NCI-H526 treated with DMSO at 0.1 percent for 48 hours (cell line): ENCODE measurements at places on chromosomes 1 and 21.
A peak's percentile ranks its signal among the peaks of the same experiment; 100 is the strongest.

DNA sequence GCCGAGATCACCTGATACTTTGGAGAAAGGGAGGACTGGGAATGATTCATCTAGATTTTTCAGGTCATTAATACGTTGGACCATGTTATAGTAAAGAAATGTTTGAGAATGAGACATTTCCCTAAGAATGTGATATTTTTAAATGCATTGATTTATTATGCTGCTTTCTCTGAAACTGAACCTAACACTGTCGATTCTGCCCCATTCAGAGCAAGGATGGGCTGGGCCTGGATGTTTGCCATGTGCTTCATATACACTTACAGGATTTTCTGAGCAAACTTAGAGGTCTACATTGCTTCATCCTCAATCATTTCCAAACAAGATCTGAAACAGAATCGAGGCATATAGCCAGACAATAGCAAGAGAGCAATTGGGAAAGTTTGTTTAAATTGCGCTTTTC lies 183.3 kb downstream of the CRB1 start:
- no peak for DNase-seq

DNA sequence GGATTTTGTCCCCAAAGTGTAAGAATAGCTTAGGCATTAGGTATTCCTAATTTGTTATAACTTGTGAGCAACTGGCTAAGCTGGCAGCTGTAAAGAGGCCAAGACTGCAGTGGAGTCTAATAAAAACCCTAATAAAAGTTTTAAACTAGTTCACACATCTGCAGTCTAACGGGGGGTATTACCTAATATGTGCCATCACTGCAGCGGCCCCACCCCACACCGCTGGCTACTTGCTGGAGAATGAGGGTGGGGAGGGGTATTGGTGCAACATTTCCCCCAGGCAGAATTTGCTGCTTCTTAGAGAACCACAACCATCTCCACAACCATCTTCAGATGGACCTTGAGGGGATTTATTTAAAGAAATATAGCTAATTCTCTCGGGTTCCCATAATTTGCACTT lies 135.0 kb downstream of the ZC3H11B start:
- no peak for DNase-seq

DNA sequence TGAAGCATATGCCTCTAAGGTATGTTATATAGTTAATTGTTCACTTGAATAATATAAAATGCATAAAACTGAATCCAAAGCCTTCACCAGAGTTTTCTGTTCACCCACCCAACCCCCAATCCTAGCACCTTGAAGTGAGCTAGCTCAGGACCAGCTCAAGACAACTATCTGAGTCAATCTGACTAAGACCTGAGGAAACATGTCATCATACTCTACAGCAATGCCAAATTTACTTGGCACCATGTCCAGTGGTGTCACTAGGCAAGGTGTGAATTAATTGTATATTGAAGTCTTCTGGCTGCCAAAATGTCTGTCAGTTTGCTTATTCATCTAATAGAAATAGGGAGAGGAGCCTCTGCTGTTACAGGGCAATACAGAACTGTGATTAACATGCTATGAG lies 3.8 kb downstream of the DNASE2B start:
- no peak for DNase-seq

DNA sequence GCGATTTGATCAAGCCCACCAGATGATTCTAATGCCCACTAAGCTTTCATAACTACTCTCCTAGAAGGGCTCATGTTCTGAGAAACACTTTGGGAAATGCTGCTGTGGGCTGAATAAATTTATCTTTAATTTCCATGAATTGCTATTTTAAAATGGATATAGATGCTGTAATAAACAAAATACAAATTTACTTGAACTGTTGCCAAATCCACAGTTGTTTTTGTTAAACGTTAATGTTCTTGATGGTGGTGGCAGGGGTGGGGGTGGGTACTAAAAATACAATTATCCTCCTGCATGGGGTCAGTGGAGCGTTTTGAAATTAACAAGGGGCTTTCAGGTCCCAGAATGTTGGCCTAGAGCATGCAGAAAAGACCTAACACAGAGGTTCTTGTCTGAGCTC lies 244.7 kb upstream of the POU3F1 start:
- DNase-seq, result no peak

DNA sequence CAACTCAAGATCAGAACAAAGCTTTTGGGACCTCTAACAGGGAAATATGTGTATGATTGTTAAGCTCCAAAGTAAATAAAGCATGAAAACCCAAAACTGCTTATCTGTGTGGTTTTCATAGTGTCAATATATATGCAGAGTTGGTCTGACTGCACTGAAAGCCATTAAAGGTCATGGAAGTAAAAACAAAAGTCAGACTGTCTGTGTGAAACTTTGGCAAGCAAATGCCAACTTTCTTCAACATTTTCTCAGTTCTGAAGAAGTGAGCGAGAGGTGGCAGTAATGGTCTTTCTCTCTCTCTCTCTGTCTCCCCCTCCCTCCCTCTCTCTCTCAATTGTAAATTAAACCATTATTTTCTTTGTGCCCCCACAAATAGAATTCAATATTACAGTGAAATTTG lies 100.1 kb upstream of the S1PR1 start:
- DNase-seq, result no peak

- peak; percentile 45 for DNase-seq
These were observed 61.1 kb upstream of the SMYD2 start for GRCh38 chr1:214219902-214220301.

DNA sequence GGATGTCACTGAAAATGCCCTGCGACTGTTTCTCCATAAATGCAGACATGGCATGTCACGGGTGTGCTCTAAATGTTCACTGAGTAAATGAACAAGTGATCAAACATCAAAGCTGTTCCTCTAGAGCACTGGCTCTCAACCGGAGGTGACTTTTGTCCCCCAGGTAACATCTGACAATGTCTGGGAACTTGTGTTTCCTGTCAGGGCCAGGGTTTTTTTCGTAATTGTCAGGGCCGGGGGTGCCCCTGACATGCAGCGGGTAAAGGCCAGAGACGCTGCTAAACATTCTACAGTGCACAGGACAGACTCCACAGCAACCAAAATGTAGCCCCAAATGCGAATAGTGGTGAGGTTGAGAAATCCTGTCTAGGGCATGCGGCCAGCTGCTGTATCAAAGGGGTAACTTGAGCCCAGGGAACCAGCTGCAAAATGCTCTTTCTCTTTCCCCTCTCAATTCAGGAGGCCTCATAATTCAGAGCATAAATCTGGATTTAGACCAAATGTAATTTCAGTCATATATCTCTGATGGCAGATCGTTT lies 2.0 kb downstream of the ALDH4A1 start:
- DNase-seq, result no peak

GRCh38 chr1:29380532-29380931 lies 144.2 kb downstream of the PTPRU start:
- no peak for DNase-seq

- no peak for DNase-seq
These were observed 270.3 kb downstream of the RWDD3 start for GRCh38 chr1:95504321-95504720.

DNA sequence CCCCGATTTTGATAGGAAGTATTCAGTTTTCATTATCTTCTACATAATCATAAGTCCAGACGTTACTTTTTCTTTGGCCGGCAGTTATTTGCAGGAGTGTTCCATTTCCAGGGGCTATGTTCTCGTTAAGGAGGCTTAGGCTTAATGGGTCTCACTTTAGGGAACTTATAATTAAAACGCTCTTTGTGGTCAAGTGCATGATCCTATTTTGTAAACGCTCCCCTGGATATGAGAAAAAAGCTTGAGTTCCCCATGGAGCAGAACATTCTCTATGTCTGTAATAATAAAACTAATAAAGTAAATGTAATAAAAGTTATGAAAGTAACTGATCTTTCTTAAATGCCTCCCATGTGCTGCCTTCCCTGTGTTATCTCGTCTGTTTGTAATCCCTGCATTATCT lies 48.7 kb upstream of the GPR153 start:
- DNase-seq, result no peak

- DNase-seq, result no peak
These were observed 269.4 kb downstream of the HLX start for GRCh38 chr1:221148660-221149059.

GRCh38 chr1:24317956-24318614 lies 1.1 kb upstream of the GRHL3 start:
- no peak for DNase-seq

- no peak for DNase-seq
These were observed 59.3 kb upstream of the DPT start for GRCh38 chr1:168788258-168788657.

- DNase-seq, result peak; percentile 89
These were observed 63.0 kb downstream of the RHBG start for GRCh38 chr1:156431769-156432668.

DNA sequence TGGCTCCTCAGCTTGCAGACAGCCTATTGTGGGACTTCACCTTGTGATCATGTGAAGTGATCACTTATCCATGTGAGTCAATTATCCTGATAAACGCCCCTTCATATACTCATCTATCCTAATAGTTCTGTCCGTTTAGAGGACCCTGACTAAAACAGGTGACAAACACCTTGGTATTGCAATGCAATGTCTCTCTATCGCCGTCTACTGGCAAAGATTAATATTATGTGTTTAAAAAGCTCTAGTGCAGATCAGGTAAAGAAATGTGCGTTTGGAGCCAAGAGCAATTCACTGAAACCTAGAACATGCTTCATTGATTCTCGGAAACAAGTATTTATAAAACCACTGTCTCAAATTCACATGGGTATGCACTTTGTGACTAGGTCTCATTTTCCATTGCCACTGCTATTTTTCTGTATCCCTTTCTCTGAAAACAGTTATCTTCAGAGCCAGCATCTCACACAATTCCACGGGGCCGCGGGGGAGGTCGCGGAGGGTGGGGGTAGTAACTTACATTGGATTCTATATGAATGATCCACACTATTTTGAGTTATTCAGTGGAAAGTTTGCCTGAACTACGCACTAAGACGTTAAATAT lies 554.6 kb upstream of the NCAM2 start:
- DNase-seq, result no peak

- DNase-seq, result no peak
These were observed 212.6 kb downstream of the TGFB2 start for GRCh38 chr1:218557731-218558130.

GRCh38 chr1:227401562-227402342 lies 83.5 kb upstream of the CDC42BPA start:
- DNase-seq, result no peak

- DNase-seq, result no peak
These were observed 27.7 kb downstream of the WARS2 start for GRCh38 chr1:119112791-119113190.

DNA sequence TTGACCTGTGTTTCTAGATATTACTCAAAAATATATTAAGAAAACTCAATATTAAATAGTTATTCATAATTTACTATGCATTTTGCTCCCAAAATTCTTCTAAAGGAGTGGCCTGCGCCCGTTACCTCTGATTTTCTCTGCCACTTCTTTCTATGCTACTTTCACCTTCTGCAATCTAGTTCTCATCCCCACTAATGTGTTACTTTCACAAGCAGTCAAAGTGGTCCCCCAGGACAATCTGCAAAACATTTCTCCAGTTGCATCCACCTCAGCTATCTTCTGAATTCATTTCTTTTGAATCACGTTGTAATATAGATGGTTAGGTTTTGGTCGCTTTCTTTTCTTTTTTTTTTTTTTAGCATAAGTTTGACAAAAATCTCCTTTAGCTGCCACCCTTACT lies 13.4 kb downstream of the INSL5 start:
- no peak for DNase-seq

DNA sequence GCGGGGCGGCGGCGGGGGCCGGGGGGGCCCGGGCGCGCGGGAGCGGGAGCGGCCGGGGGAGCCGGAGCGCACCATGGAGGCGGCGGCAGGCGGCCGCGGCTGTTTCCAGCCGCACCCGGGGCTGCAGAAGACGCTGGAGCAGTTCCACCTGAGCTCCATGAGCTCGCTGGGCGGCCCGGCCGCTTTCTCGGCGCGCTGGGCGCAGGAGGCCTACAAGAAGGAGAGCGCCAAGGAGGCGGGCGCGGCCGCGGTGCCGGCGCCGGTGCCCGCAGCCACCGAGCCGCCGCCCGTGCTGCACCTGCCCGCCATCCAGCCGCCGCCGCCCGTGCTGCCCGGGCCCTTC lies 546 bp downstream of the SKI start:
- DNase-seq, result no peak

DNA sequence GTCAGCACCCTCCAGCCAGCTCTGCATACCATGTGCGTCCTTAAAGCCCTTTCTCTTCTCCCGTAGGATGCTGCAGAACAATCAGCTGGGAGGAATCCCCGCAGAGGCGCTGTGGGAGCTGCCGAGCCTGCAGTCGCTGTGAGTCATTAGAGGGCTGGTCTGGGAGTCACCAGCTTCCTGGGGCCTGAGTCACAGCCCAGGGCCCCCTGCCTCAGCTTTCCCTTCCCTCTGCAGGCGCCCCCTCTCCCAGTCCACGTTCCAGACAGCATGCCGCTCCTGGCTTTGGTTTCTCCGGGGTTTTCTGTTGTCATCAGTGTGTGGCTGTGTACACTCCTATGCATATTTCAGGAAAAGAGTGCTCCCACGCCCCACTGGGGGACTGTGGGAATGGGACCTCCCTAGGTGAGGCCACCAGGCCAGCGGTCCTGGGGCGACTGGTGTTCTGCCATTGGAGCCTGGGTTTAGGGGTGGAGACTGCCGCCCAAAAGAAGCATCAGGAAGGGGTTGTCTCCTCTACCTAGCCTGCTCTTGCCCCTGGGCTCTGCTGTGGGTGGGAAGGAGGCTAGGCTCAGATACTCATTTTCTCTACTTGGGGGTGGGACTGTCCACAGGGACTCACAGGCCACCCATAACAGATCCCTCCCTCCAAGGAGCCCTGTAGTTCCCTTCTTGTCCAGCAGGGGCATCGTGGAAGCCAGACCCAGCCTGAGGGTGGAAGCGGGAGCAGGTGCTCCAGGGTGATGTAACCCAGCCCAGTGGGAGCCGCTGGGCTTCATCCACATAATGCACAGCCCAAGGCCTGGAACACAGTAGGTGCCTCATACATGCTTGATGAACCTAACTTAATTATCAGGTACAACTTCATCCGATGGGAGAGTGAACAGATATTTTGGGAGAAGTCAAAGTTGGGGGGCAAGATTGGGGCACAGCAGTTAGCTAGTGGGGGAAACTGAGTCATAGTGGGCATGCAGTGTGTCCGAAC lies 42.5 kb downstream of the LGR6 start:
- DNase-seq, result peak; percentile 6

DNA sequence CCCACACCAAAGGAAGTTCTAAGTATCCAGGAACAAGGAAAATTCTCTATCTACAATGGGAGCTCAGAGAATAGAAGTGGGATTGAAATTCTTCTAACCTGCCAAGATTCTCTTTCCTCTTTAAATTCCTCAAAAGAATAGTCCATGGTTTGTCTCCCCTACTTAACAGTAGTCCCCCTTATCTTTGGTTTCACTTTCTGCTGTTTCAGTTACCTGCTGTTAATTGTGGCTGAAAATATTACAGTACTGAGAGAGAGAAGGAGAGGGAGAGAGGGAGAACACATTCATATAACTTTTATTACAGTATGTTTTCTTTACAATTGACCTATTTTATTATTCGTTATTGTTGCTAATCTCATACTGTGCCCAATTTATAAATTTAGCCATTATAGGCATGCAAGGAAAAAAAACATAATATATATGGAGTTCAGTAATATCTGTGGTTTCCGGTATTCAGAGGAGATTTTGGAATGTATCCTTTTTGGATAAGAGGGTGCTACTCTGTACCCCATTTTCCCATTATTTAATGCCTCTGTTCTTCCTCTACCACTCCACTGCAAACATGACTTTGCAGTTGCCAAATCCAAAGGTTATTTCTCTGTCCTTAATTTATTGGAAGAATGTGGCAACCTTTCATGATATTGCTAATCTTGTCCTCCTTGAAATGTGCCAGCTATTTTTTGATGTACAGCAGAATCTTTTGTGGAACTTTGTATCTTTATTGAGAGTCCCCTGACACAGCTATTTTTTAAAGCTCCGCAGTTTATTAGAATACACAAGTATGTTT lies 68.0 kb downstream of the USP25 start:
- DNase-seq, result no peak

GRCh38 chr1:31727195-31727594 lies 23.4 kb upstream of the COL16A1 start:
- DNase-seq, result no peak
